ENCODE measurements at places on chromosomes 2 and 18.

GRCh38 chr2:104528101-104528500 is 325.8 kb upstream of the POU3F3 start:
- DNase-seq, result no peak

DNA sequence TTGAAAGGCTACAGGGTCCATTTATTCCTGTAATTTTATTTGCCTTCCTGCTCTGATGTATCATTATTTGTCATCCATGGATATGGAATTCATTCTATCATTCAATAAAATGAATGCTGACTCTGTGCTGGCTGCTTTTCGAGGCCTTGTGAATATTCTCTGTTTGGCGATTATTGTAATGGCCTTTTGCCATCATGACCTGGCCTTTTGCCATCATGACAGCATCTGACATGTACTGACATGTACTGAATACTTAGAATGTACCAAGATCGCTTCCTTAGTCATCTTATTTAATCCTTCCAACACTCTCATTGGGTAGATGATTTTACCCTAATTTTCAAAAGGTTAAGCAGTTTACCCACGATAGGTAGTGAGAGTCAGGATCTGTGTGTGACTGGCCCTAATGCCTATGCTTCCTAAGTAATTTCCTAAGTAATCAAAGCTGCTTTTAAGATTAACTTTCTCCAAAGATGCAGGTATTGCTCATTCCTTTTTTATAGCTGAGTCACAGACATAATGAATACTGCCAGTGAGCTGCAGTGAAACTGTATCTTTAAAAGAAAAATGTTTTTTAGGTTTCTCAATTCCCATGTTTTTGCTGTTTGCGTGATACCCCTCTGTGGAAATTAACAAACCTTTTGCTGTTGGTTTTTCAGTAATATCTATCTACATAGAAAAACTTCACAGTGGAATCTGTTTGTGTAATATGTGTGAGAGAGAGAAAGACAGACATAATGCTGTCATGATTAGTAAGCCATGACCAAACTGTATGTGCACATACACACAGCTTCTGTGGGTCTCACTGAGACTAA is 127.8 kb downstream of the CERS6 start:
- DNase-seq, result no peak

- no peak for DNase-seq
These were observed 11.4 kb downstream of the PPIL3 start for GRCh38 chr2:200877443-200877842.

DNA sequence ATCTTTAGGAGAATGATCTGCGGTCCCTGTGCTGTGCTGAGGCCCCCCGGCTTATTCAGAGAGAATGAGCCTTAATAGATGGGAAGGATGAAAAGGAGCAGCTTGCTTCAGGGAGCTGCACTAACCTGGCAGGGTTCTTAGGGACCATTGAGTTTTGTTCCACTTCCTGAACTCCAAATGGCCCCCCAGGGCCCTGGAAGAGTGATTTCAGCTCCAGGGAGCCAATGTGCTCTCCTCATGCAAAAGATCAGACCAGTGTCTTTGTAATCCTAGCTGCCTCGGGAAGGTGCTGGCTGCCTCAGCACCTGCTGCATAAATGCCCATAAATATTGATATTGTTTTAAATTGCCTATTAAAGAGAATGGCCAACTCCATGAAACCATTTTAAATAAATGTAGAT is 210.2 kb downstream of the NCK2 start:
- DNase-seq, result no peak
